Stimulated activated CD8-positive, alpha-beta memory T cell treated with anti-CD3 and anti-CD28 coated beads, Interleukin-7, amount 100 ng/mL, for 1 hour (primary cell): ENCODE measurements at places on chromosomes 12 and 14.

- DNase-seq, result no peak
Measured at GRCh38 chr14:51681411-51681810, 29.7 kb downstream of the FRMD6 start.

DNA sequence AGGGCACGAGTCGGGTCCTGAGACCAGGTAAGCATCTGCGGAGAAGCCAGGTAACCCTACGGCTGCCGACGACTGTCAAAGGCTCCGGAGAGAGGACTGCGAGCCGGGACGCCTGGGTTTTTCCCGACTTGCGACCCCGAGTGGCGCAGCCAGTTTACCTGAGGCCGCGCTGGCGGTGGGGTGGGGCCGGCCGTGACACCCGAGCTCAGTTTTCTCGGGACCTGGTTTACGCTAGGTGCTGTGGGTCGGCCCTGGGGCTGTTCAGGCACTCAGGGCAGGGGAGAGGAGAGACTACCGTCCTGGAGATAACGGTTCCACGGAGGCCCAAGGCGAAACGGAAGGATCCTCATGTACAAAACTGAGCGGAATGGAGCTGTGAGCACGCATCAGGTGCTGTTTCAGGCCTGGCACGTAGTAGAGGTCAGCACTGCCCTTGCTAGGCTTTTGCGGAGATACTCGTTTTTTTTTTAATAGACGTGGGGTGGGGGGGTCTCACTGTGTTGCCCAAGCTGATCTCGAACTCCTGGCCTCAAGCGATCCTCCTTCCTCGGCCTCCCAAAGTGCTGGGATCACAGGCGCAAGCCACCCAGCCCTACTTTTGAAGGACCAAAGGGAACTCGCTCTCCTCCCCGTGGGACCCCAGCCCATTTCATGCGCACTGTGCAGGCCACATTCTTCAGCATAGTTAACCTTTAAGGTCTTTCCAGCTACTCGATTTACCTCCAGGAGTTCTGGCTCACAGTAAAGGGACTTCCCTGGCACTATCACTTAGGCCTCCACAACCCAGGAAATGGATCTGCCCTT, 471 bp downstream of the MTRFR start:
- DNase-seq, result no peak

- no peak for DNase-seq
Measured at GRCh38 chr12:11561411-11561810, 88.1 kb upstream of the ETV6 start.

GRCh38 chr12:92879698-92880322, 49.3 kb downstream of the EEA1 start:
- DNase-seq, result no peak

DNA sequence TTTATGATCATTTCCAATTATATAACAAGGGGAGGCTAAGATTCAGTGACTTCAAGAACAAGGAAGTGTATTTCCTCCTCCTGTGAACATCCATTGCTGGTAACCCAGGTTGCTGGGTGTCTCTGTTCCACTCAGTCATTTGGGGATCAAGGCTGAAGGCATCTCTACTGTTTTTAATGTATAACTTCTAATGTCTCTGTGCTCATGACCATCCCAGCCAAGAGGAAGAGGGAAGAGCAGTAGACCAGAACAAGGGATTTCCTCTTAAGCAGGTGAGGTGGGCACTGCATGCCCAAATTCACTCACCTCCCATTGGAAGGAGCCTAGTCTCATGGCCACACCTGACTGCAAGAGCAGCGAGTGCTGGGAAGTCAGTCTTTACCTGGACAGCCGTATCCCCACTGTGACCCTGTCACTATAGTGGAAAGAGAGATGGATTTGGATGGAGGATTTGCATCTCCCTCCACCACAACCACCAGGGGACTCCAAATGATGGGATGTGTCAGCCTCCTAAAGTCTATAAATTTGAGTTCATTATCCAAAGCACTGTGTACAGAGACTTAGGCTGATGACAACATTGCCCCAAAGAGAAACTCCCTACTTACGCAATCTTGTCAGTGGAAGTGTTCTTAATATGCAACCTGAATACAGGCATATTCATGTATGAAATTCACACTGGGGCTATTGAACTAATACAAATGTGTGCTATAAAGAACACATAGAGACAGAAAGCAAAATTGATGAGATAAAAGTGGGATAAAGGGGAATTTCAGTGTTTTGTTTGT, 368.7 kb downstream of the TMEM132D start:
- DNase-seq, result no peak

DNA sequence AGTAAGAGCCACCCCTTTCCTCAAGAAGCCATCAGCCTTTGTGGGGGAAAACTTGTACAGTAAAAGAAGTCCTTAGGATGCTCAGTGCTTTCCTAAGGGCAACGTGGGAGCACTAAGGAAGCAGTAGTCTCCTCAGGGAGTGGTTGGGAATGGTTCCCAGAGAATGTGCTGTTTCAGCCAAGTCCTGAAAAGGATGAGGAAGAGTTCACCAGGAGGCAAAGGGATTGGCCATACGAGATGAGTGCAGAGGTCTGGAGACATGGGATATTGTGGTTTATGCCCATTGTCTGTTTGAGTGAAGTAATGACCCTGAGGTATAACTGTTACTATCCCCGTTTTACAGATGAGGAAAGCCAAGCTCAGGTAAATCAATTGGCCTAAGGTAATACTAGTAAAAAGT, 86.0 kb upstream of the ATF1 start:
- DNase-seq, result no peak

GRCh38 chr14:24803933-24804494, 170.0 kb upstream of the GZMB start:
- DNase-seq, result no peak

DNA sequence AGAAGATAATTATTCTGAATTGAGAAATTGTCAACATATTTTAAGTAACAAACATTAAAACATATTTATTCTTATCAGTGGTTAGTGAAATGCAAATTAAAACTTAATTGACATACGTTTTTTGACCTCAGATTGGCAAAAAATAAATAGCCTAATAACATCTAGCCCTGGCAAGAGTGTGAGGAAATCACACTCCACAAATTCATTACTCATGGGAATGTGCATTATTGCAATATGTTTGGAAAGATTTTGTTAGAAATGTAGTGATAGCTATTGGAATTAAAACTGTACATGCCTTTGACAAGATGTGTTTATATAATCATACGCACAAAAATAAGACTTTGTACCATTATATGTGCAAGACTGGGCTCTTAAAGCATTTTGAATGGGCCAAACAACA, 168.6 kb downstream of the KITLG start:
- DNase-seq, result no peak

DNA sequence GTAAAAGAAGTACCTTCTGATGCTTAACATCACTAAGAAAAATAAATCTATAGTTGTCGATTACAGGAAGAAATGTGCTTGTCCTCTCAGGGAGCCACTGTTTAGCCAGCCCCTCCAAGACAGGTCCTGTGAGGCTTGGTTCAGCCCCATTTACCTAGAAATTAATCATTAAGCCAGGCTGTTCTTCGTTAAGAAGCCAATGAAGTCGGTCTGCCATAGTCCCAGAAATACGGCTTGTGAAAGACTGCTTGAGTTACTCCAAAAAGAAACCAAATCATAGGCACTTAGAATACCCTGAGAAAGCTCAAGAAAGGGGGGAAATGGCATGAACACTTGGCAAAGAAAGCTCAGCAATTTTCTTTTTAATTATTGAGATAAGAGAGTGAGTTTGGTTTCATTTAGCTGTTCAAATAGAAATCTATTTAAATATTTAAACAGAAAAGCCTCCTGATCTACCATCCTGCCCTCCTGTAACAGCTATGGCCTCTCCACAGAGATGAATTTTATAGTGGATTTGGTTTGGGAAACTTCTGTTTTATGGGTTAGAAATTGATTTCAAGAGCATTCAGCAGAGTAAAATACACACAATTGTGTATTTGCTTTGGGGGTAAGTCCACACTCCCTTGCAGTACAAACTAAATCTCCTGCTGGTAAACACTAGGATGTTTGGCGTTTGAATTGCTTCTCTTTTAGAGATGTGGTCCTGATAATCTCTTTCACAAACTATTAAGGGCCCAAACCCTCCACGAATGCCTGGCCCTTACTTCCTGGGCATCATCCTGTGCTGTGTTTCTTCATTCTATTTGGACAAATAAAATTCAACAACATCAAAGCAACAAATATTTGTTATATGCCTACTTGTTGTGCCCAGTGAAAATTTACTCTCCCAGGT, 234.4 kb downstream of the SEC23A start:
- DNase-seq, result no peak
